Frontal cortex (tissue), 4 donors: ENCODE measurements at places on chromosomes 6 and 20. TPM values are rescaled to one million over a fixed set of nuclear protein-coding genes. Genes with fewer than 3 reads are reported as not detected.
A peak's percentile ranks its signal among the peaks of the same experiment; 100 is the strongest.

SPEF1 gene
- total RNA-seq = 0.41 TPM

- DNase-seq = no peak
Observed at GRCh38 chr6:62570372-62570771, 284.3 kb upstream of the KHDRBS2 start.

ETV7 gene
- not detected for total RNA-seq

DNA sequence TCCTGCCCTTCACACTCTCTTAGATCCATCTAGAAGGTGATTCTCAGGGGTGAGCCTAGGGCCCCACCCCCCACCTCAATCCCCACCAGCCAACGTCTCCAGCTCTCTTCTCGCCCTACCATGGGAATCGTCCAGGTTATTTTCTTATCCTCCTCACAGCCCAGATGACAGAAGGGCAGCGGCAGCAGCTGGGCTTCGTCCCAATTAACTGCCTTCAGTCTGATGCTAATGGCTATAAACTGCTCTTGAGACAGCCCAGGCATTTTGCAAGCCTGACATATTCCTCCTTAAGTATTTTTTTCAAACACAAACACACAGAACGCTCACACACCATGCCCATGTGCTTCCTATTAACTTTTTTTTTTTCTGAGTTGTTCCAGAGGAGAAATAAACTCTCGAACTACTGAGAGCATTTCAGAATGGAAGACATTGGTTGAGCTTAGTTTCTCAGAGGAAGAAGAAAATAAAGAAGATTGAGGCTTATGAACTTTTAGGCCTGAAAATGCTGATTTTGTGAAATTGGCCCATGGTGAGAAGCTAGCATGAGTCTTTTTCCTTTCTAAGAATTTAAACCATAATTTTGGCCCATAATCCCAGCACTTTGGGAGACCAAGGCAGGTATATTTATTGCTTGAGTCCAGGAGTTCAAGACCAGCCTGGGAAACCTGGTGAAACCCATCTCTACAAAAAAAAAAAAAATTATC lies 124.6 kb downstream of the EYA2 start:
- no peak for DNase-seq

- peak; percentile 56 for DNase-seq
Observed at GRCh38 chr6:2952557-2953095, 18.7 kb downstream of the SERPINB6 start.

CRISP3 gene
- total RNA-seq = under 0.01 TPM
